ENCODE measurements at places on chromosomes 1 and 21. TPM values are rescaled to one million over a fixed set of nuclear protein-coding genes. Genes with fewer than 3 reads are reported as not detected.

The NR5A2 gene
- total RNA-seq: 1.3 TPM

The KAZN gene
- 2.2 TPM for total RNA-seq

The CD247 gene
- total RNA-seq: 0.82 TPM

The CCDC185 gene
- total RNA-seq: not detected

The DENND2C gene
- total RNA-seq: 3.2 TPM

The MR1 gene
- 4.8 TPM for total RNA-seq

The LCE1A gene
- total RNA-seq: not detected

The GPR161 gene
- total RNA-seq: 2.8 TPM

The ABCG1 gene
- 8.7 TPM for total RNA-seq

The KIF14 gene
- 0.08 TPM for total RNA-seq

The LEPR gene
- total RNA-seq: 7.1 TPM

The DIP2A gene
- total RNA-seq: 25.9 TPM

DNA sequence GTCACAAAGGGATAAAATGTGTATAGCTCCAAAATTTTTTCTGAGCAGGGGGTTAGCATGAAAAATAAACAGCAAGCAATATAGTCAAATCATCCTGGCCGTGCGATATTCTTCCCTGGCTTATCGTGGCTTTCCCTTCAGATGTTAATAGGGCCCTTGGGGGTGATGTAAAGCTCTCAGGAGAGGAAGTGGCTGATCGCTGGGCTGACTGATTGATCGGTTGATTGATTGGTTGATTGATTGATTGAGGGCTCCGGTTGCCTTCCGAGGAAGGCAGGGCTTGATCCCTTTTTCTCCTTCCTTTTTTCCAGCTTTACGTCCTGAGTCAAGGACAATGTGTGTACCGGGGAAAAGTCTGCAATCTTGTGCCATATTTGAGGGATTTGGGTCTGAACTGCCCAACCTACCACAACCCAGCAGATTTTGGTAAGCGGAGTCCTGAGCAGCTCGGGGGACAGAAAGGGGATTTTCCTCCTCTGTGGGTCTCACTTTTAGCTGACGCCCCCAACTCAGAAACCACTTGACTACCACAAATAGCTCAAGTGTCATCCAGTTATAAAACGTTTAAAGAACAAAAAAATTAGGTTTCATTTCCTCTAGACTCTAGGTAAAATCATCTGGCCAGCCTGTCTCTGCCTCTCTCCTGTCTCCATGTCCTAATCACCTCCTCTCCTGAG, 29.5 kb downstream of the TFF3 start:
- DNase-seq: no peak

- no peak for DNase-seq
These were observed 32.8 kb upstream of the IL19 start for GRCh38 chr1:206737729-206738201.

GRCh38 chr1:80369780-80370179, 1363.2 kb upstream of the ADGRL4 start:
- DNase-seq: no peak

GRCh38 chr1:212219679-212220463, 65.3 kb upstream of the PPP2R5A start:
- DNase-seq: no peak

GRCh38 chr1:187051618-187052232, 223.0 kb downstream of the PLA2G4A start:
- DNase-seq: no peak

- DNase-seq: no peak
These were observed 7.7 kb downstream of the AMIGO1 start for GRCh38 chr1:109501644-109502363.

- DNase-seq: no peak
These were observed 133.8 kb upstream of the CACNA1E start for GRCh38 chr1:181349512-181349911.

DNA sequence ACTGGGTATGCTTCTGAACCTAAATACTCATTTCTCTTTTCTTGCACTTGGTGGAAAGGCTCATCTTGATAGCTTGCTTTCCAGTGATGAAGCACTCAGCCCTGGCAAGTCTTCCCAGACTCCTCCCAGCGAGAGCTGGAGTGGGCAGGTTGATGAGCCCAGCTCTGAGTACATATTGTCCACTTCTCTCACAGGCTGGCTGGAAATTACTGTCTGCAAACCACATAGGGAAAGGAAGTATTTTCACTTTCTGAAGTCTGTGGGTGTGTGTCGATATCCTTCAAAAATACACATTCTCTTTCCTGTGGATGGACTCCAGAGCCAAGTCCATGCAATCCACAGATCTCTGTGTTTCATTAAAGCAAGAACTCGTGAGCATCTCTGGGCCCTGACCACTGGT, 38.7 kb upstream of the CNTN2 start:
- no peak for DNase-seq

- no peak for DNase-seq
These were observed 14.0 kb downstream of the NRIP1 start for GRCh38 chr21:15050568-15051377.

DNA sequence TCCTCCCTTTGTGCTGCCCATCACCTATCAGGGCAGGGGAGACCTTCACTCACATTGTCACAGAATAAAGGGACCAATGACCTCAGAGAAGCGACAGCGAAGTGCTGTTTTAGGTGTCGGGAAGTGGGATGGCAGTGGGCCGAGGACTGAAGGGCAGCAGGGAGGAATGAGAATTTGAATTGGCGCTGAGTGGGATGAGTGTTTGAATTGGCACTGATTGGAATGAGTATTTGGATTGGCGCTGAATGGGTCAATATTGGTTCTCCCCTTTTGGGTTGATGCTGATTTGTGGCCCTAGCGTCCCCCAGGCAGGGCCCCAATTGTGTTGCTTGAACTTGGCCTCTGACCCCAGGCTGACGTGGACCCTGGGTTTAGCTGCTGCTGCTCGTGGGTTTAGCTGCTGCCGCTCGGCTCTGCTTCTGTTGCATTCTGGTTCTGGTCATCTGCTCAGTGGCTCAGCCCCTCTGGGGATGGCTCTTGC, 12.4 kb upstream of the UMODL1 start:
- DNase-seq: no peak

DNA sequence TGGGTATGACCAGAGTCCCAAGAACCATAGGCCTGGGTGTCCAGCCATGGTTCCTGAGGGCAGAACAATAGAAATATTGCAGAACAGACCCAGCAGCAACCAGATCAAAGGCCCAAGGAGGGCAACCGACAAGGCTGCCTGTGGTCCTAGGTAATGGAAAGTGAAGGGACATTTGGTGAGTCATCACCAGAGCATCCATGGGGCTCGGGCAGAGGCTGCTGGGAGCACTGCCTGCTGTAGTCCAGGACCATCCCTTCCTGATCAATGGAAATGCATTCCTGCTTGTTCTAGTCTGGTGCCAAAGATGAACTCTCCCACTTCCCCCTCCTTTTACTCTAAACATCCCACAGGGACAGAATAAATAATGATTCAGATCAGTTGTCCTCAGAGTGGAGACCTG, 172.8 kb upstream of the CACNA1E start:
- DNase-seq: no peak
